ENCODE measurements at places on chromosomes 2 and 18.

DNA sequence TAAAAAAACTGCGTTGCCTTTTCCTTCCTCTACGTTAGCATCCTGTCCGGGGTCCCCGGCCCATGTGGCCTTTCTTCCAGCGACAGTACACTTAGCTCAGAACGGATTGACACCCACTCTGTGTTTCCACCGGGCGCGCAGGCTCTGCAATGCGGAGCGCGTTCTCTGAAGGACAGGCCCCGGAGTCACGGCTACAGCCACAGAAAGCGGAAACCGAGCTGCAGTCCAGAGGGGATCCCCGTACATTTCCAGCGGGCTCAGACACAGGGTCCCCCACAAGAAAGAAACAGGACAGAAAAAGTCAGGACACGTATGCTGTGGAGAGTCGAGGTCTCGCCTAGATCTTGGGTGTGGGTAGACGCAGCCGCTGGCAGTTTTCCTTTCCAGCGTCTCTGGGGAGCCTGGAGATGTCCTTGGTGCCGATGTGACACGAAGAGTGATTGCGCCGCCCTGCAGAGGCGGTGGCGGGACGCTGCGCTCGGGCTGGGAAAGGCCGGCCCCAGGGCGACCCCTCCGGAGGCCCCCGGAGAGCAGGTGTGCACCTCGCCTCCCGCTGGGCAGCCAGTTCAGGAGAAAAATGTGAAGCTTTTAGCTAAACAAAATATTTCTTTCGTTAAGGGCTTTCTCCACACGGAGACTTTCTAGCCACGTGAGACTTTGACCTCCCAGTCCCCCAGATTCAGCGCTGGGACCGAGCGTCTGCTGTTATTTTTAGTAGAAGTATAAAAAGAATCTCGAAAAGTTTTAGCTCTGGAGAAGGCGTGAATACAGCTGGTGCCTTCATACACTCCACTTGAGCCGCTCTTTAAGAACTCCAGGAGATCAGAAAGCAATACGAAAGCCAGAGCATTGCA lies 1.3 kb upstream of the ACKR3 start:
- no peak for DNase-seq

- no peak for DNase-seq
Measured at GRCh38 chr2:173982918-173983317, 17.7 kb upstream of the SP3 start.

- no peak for DNase-seq
Measured at GRCh38 chr2:98654699-98655495, 46.5 kb downstream of the UNC50 start.

DNA sequence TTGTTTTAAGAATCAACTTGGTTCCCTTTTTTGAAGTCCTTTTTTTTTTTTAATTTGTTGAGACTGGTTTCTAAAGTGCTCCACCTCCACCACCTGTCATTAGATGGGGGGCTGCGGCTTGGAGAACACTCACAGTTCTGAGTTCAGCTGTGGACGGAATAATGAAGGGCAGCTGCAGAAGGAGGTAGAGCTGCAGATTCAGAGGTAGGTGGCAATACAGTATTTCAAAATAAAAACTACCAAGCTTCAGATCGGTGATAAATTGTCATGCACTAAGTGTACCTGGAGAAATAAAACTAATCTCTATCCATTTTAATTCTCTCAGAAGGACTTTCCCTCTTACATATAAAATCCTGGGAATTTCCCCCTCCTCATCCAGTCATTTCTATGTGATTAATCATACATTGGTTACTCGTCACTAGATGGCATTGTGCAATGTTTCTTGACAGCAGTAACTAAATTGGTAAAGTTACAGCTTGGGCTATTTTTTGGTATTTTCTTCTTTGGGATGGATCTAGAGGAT lies 81.1 kb upstream of the SLC39A10 start:
- no peak for DNase-seq

GRCh38 chr2:7748717-7749415 lies 831.7 kb downstream of the RNF144A start:
- no peak for DNase-seq

DNA sequence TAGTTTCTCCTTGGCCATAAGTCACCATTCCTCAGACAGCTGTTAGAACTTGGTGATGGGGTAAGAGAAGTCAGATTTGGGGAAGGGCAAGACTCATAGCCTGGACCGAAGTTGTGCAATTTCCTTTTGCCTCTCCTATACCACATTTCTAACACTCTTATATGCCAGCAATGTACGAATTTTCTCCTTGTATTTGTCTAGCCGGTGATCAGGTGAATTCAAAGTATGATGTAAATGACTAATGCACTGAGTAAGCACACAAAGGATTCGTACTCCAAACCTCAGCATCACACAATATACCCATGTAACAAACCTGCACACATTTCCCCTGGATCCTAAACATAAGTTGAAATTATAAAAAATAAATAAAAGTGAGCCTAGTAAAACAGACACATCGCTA lies 1143.5 kb upstream of the CELF4 start:
- no peak for DNase-seq

- no peak for DNase-seq
Measured at GRCh38 chr2:150409196-150409595, 78.3 kb downstream of the RND3 start.

DNA sequence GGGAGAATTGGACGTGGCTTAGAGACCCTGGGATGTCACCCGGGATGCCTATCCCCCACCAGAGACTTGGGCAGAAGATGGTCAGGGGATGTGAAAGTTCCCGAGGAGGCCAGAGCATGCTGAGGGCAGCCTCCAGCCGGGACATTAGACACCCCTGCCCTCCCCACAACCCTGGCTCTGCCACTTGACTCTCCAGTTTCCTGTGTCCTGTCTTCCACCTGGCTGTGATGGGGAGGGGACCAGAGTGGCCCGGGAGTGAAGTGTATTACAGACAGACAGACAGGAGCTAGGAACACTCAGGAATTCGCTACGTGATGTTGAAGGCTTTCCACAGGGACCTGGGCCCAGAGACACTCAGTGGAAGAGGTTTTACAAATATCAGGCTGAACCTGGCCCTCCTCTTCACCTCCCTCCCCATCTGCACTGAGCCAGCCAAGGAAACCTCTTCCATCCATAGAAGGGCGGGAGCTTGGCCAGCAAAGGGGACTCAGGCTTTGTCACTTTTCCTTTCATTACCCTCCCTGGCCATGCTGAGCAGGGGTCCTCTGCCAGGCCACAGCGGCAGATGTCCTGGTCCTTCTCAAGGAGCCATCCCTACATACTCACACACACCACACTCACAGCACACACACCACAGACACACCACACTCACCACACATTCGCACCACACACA lies 60.7 kb downstream of the SDC1 start:
- DNase-seq = no peak
